Mesendoderm (in vitro differentiated cells): ENCODE measurements at places on chromosomes 2 and 18.
A peak's percentile ranks its signal among the peaks of the same experiment; 100 is the strongest.

DNA sequence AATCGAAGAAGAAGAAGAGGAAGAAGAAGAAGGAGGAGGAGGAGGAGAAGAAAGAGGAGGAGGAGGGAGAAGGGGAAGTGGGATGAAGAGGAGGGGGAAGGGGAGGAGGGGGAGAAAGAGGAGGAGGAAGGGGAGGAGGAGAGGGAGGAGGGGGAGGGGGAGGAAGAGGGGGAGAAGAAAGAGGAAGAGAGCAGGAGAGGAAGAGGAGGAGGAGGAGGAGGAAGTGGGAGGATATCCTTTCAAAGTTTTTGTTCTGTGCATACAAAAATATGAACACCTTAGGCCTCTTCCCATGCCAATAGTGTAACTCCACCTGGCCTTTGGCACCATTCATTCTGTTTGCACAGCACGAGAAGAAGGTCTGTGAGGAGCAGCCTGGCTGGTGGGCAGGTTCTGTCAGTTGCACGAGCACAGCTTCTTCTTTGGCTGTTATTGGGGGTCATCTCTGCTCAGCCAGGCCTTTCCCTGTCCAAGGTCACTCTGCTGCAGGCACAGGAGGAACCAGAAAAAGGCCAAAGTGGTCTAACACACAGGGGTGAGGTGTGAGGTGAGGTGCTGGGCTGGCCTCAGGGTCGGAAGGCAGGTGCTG lies 25.8 kb upstream of the PLB1 start:
- DNase-seq, result no peak

DNA sequence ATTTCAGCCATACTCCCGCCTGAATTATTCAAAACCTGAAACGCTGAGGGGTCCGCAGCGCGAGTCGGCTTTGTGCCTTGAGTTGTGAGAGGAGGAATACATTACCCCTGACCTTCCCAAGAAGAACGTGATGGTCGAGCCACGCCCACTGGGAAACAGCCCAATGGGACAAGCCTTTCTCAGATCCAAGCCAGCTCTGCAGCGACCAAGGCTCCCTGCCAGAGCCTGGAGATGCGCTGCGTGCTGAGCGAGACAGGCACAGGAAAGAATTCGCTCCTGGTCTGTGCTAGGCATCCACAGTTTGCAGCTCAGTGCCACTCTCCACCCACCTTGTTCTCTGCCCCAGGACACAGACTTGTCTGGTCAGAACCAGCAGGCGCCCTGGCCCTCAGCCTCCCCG lies 74.1 kb upstream of the GLI2 start:
- DNase-seq, result peak; percentile 86

DNA sequence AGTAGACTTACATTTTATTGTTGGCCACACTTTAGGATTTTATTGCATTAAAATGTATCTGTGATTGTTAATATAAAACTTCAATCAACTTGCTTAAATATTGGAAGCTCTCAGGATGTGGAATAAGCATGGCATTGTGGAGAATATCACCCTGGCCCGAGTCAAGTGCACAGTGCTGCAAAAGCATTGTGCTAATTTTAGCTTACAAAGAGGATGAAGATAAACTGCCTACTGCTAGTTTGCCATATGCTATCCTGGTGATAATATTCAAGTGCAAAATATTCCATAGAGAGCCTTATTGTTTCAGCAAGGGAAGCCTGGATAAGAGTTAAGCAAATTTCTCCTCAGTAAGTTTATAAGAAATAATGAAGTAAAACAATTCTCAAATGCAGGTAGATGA lies 54.5 kb downstream of the MEIS1 start:
- no peak for DNase-seq

DNA sequence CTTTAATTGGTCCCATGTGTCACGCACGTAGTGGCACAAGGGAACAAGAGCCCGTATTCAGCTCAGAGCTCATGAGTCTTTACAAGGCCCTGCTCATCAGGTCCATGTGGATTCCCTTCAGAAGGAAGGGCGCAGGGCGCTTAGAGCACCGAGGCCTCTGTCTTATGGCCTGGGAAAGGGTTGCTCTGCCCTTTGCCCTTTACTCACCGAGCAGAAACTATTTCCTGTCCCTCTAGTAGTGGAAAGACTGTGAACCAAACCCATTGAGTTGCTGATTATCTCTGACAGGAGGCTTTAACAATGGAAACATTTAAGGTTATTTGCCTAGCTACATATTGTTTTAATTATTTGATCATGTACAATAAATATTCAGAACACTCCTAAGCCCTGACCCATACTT lies 102.0 kb upstream of the ACAA2 start:
- DNase-seq, result no peak

GRCh38 chr18:75003039-75003438 lies 205.9 kb downstream of the PTGR3 start:
- no peak for DNase-seq

GRCh38 chr2:17791817-17792130 lies 24.5 kb upstream of the MSGN1 start:
- DNase-seq, result no peak

DNA sequence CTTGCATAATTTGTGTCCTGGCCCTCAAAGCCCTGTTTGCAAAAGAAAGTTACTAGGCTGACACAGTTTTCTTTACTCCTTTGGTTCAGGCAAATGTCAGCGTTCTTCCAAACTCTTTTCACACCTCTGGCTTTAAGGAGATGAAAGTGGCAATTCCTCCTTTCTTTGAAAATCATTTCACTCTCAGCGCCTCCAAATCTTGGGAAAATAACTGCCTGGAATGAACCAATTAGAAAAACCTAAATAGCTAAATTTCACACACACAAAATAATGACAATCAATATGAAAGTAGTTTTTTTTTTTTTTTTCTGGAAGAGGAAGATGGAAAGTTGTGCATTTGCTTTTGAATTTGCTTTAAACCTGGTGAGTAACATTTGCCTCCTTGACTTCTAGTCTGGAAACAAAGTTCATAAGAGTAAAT lies 1.7 kb downstream of the MEIS1 start:
- DNase-seq, result peak; percentile 19

- no peak for DNase-seq
Observed at GRCh38 chr2:72349016-72349415, 201.4 kb upstream of the CYP26B1 start.

DNA sequence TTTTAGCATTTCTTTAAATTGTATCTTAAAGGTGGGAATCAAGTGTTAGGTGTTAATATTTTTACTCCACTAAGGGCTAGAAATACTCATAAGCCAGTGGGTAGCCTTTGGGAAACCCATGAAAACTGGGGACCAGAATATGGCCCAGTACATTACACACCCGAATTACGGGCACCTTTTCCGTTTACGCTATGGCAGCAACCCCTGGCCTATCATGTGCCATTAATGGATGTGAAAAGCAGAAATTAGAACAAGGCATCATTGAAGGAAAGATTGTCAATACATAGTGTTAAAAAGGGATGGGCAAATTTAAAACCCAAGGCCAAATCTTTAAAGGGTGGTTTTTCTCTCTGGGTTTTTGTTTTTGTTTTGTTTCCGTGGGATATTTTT lies 781 bp downstream of the FARP2 start:
- no peak for DNase-seq

DNA sequence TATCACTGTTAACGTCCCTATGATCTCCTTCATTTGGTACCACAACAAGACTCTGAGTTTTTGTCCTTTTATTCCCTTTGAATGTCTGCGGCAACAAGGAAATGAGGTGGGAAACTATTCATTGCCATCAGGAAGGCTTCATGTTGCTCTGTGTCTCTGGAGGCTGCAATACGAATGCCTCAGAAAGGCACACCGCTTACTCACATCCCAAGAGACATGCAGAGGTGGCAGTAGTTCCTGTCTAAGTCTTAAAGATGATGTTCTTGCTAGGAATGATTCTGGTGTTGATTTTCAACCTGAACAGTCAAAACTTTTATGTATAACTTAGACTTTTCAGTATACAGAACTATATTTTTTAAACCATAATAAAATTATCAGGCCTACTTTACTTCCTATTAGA lies 24.0 kb downstream of the CNTNAP5 start:
- DNase-seq, result no peak

- DNase-seq, result no peak
Observed at GRCh38 chr2:82819951-82820350, 1639.1 kb downstream of the SUCLG1 start.

DNA sequence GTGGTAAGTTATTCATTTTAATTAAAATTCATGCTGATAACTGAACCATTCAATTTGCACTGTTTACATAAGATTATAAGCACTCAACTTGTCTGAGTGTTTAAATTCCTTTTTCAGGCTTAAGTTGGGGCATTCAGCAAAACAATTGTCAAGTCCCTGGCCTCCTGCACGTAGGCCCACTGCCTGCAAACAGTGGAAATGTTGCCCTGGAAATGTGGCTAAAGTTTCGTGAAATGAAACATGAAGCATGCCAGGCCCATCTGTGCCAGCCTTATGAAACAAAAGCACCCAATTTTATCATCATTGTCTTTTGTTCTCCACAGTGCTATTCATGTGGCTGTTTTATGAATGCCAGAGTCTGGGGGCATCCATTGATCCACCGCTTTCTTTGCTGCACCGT lies 163.7 kb downstream of the PTGR3 start:
- DNase-seq, result no peak

DNA sequence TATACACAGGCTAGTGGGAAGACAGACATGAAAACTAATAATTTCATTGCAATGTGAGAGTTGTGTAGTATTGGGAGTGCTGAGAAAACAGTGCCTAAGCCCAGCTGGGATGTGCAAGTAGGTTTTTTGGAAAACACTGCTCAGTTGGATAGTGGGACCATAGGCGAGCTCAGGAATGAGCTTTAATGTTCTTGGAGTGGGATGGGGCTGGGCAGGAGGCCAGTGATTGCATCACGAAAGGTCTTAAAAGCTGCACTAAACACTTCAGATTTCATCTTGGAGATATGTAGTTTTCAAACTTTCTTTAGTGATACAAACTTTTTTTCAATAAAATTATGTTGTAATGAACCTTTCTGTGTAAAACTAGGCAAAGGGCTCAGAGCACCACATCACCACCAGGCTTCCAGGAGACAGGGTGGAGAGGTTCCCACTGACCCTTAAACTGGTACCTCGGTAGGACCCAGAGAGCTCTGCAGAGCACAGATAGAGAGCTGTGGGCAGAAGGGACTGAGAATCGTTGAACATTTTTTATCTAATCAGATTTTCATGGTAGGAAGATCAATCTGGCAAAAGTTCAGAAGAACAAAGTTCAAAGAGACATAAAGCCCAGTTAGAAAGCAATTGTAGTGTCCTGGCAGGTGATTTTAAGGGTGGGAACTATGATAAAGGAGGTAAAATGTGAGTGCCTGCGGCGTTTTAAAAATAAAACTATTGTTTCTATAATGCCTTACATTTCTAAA lies 176.2 kb downstream of the TRABD2A start:
- DNase-seq, result no peak

DNA sequence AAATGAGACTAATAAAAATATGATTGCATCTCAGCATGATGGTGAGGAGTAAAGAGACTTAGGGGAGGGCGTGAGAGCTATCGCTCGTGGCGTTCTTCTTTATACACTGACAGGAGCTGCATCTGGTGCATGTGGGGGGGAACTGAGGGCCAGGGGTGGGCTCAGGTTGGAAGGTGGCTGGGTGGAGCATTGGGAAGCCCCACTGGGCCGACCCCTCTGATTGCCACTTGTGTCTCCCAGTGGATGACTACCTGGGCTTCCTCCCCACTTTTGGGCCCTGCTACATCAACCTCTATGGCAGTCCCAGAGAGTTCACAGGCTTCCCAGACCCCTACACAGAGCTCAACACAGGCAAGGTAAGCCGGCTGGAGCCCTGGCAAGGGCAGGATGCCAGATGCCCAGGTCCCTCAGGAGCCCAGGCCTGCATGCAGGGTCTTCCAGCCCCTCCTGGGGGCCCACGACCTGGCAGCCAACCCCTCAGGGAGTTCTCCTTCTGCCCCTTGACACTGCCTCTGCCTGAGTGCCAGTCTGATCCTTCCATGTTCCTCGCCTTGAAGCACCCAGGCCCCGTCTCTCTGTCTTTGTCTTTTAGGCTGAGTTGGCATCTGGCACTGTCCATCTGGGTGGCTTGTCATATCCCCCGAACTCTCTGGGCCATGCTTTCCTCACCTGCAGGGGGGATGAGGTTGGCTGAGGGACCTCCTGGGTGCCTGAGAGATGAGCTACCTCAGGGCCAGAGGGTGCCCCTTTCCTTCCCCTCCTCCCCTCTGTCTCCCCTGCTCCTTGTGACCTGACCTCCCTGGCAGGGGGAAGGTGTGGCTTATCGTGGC lies 97.7 kb downstream of the DYSF start:
- DNase-seq, result no peak

- peak; percentile 75 for DNase-seq
Observed at GRCh38 chr18:12254136-12254819, at the start of gene CIDEA. Gene CIDEA (plus strand): TSS chr18:12254361. CDS start chr18:12254384, 23 bp downstream.

- DNase-seq, result no peak
Observed at GRCh38 chr18:36058674-36059073, 8.7 kb downstream of the RPRD1A start.

- DNase-seq, result no peak
Observed at GRCh38 chr18:50610349-50610748, 50.5 kb downstream of the MAPK4 start.

DNA sequence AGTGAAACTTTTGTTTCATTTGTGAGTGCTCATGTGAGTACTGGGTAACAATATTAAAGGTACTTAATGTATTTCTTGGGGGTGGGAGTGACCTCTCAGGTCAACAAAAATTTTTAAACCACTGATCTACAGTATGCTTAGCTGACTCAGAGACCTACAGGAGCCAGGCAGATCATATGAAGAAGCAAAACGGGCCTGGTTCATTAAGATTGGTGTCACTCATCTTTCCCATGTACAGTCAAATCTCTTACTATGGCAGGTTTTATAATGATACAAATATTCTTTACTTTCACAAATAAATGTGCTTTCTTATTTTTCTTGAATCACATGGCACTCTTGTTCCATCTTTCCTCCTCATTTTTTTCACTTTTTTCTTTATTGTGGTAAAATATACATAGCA lies 7.7 kb upstream of the TMSB10 start:
- DNase-seq, result no peak

DNA sequence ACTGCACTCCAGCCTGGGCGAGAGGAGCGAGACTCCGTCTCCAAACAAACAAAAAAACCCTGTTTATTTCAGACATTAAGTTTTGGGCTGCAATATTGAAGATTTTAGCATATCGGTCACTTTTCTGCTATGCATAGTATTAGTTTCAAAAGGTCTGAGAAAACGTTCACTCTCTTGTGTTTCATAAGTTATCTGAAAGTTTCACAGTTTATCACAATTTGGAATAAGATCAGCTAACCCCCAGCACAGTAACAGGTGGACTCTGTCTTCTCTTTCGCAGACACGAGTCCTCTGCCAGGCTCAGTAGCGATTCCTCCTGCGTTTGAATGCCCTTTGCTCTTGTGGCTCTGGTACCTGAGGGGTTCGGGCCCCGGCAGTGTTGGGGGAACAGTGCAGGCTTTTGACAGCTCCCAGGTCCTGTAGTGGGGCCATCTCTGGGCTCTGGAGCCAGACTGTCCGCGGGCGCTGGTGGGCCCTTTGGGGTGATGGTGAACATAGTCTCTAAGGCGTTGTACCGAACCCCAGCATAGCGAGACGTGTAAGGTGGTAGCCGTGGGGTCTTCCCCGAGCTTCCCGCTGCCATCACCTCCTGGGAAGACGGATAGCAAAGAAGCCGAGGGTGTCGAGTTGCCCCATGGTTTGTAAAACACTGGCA lies 20.4 kb downstream of the NFATC1 start:
- DNase-seq, result no peak
